ENCODE measurements at places on chromosomes 16 and 17.

DNA sequence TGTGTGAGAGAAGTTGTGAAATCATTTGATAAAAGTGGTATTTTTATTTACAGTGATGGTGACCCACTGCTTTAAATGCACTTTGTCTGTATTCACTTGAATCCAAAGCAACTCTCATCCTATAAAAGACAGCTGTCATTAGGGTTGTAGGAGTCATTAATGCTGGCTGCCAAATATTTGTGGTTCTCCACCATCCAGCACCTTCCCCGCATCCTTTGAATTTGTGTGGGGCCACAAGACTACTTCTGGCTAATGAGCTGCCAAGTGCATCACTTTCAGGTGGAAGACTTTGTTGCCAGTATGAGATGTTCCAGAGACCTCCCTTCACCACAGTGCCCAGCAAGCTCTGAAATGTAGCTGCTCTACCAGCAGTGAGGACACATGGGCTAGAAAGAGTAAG is 43.4 kb downstream of the CMTM3 start:
- no peak for DNase-seq

DNA sequence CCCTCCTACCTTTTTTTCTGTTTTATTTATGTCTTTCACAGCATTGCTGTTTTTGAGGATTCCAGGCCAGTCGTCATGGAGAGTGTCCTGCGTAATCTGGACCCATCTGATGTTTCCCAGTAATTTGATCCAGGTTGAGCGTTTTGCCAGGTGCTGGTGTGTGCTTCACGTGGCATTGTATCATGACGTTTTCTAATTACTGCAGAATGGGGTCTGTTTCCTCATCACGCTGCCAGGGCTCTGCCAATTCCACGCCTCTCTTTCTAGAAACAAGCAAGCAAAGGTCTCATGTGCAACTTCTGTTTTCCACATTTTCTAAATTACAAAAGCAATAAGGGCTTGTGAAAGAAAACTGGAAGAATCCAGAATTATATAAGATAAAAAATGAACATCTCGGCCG is 28.3 kb upstream of the BHLHA9 start:
- no peak for DNase-seq

- no peak for DNase-seq
Measured at GRCh38 chr16:22753451-22753850, 60.5 kb upstream of the HS3ST2 start.

GRCh38 chr16:62568926-62569325 is 532.7 kb upstream of the CDH8 start:
- no peak for DNase-seq

GRCh38 chr17:45361451-45361850 is 44.6 kb upstream of the MAP3K14 start:
- no peak for DNase-seq

DNA sequence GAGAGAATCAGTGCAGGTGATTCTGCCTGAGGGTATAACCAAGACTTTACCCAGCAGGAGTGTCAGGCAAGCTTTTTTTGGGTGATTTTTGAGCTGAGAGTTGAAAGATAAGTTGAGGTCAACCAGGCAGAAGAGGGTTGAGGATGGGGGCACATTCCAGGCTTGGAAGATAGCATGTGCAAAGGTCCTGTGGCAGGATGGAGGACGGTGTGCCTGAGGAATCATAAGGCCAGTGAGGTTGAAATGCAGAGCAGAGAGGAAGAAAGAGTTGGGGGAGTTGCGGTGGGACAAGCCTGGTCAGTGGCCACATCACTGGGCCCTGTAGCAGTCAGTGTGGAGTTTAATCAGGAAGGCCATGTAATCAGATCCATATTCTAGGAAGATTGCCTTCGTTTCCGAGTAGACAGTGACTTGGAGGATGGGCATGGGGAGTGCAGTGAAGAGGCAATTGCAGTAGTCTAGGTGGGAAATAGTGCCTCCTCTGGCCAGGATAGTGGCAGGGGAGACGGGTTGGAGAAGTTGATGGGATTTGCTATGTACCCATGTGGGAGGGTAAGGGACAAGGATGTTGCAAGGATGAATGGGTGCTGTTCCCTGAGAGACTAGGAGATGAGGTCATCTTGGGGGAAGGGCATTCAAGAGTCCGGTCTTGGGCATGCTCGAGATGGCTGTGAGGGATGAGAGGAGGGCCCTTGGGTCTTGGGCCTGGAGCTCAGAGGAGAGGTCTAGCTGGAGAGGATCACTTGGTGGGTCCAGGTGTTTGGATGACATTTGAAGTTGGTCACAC is 3.9 kb downstream of the PLEKHG4 start:
- no peak for DNase-seq

DNA sequence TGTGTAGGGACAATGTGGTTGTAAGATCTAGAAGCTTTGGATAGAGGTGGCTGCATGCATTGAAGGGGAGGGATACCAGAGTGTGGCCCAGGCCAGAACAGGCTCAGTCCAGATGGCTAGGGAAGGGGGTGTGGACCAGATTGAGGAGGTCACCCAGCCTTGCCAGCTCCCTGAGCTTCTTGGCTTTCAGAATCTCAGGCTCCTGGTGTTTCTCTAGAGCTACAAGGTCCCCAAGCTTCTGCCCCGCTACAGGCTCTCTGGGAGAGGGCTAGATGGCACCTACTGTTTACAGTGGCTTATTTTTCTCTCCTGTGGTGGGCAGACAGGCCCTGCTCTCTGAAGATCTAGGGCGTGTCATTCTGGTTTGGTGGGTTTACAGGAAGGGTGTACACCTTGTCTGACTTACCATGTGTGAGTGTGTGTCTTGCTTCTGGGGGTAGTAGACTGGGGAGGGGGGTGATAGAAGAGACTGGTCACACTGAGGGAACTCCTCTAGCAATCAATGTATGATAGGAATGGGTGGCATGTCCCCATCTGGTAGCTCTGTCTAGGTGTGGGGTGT is 1.1 kb downstream of the RARA start:
- DNase-seq, result no peak

DNA sequence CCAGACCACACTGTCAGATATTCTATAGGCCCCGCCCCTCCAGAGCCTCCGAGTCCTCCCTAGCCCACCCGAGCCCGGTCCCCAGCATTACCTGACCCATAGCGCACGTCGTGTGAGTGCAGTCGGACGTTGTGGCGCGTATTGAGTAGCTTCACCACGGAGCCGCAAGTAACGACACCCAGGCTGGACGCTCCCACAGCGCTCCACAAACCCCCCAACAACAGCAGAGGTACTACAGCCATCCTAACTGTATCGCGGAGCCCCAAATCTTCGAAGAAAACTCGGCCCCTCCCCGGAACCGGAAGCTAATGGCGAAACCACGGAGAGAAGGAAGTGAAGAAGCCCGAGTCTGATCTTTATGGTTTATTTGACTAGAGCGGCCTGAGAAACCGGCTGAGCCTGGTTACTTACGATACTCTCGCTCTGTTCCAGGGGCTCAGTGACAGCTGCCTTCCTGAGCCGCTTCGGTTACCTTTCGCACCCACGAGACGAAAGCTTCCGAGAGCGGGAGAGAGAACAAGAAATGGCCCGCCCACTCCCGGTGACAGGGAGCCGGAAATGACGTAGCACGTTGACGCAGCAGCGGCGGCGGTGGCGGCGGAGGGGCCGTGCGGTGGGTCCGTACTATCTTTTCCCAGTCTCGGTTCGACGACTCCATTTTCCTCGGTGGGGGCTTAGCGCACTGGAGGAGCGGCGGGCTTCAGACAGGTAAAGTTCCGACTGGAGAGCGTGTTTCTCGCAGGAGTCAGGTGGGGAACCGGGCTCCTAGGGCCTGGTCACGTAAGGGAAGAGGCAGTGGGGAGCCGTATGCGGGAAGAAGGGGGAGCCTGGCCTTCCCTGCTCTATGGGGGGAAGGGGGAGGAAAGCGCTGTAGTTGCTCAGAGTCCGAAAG is at the start of the genes SDF2 and SUPT6H:
Gene SDF2, minus strand, starts transcription at position 272 of the 892 bp plus-strand sequence. Its CDS starts 30 bp downstream, at position 242.
Gene SUPT6H, plus strand, starts transcription at position 571 of the 892 bp plus-strand sequence. CDS start 11,197 bp downstream, outside the sequence.
- peak; percentile 92 for DNase-seq

DNA sequence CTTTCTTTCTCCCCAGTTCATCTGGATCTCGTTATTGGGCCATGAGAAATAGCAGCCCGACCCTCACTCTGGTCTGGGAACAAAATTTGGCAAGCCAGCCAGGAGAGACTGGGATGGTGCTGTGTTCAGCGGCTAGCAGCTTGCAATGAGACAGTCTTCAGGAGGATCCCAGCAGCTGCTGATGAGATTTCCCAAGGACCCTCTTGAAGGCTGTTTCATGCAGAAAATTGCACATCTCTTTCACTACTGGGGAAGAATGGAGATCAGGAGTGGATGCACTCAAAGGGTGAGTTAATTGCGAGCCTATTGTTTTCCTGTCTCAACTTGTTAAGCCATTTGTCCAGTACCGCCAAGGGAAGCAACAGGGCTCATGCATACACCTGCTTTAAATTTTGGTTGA is 5.5 kb upstream of the COIL start:
- no peak for DNase-seq

GRCh38 chr17:12983991-12984884 is 33.6 kb downstream of the ELAC2 start:
- DNase-seq, result no peak

- no peak for DNase-seq
Measured at GRCh38 chr17:81563861-81564586, 11.9 kb upstream of the FAAP100 start.

GRCh38 chr16:19138601-19139000 is 24.8 kb downstream of the ITPRIPL2 start:
- DNase-seq, result no peak

DNA sequence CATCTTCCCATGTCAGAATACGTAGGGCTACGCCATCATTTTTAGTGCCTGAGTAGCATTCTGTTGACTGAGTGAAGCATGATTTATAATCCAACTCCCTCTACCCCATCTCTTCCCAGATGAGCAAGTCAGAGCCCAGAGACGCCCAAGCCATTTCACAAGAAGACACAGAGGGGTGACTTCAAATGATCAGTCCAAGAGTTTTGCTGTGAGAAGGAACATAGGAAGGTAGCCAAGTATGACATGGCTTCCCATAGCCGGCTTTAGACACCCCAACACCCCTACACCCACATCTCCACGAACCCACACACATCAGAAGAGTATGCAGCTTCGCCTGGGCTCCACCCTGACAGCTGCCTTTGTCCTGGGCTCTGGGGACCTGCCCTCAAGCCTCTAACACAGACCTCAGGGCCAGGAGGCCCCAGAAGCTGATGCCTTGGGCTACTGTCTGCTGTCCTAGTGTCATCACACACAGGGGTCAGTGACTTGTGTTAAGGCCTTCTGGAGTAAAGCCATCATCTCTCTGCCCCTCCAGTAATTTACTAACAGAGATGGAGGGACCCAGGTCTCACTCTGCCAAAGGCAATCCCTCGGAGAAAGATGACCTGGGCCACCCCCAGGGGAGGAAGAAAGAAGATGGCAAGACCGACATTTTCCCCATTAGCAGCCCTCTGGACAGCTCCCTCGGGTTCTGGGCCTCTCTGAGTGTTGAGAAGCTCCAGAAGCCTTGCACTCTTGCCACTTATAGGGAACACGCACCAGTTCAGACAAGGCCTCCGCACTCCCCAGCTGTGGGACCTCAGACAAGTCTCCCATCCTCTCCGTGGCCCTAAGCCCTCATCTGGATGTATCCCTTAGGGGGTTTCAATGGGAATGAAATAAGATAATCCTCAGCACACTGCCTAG is 38.7 kb upstream of the MRPS23 start:
- DNase-seq, result no peak

DNA sequence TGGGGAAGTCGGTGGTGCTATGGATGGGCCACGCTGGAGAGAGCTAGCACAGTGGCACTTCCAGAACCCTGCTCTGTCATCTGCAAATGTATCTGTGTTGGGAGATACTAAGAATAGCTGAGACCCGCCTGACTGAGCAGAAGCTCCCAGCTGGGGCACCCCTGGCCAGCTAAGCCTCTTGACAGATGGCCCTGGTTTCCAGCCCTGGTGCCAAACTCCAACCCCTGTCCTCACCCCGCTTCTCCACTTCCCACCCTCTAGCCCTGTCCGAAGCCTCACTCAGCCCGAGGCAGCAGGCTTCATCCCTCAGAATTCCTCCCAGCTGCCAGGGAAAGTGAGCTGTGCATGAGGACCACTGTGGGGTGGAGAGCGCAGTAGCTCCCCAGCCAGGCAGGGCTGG is 124.4 kb downstream of the CCDC144A start:
- DNase-seq, result no peak

DNA sequence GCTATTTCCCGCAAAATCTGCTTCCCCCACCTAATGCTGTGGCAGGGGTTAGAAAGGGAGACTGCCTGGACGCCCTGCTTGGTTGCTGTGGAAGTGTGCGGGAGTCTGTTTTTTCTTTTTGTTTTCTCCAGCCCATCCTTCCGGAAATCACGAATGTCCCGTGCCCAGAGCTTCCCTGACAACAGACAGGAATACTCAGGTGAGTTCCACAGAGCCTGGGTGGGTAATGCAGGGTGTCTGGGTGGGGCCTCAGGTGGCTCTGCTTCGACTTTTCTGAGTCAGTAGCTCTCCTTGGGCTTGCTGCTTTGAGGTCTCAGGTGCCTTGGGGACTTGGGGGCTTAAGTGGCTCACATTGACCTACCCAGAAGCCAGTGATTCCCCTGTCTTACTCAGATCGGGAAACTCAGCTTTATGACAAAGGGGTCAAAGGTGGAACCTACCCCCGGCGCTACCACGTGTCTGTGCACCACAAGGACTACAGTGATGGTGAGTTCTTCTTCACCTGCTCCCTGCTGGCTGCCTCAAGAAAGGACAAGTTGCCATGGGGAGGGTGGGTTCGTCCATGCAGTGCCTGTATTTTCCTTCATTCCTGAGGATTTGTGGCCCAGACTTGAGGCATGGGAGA is 11.4 kb downstream of the LIMD2 start:
- DNase-seq, result no peak

- no peak for DNase-seq
Measured at GRCh38 chr16:83831456-83831987, 23.7 kb downstream of the HSBP1 start.

DNA sequence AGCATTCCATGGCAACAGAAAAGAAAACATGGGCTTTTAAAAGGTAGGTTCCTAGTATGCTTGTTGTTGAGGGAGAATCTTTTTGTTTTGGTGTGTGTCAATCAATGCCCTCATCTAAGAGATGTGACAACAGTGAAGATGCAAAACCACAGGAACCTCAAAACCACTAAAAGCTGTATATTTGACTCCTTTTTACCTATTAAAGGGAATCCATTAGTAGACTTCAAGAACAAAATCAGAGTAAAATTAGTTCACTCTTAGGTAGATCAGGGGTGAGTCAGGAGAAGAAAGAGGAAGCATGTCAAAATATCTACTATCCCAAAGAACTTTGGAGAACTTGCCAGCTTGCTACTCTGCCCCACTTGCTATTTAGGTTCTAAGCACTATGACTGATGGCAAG is 89.1 kb downstream of the CDK5R1 start:
- no peak for DNase-seq

- no peak for DNase-seq
Measured at GRCh38 chr17:30347488-30347887, 13.6 kb upstream of the TMIGD1 start.

GRCh38 chr16:1332618-1333148 is 762 bp upstream of the BAIAP3 start:
- DNase-seq, result no peak

- peak; percentile 30 for DNase-seq
Measured at GRCh38 chr16:50742576-50743200, 802 bp downstream of the CYLD start.
